Activated naive CD8-positive, alpha-beta T cell treated with anti-CD3 and anti-CD28 coated beads, Interleukin-2, amount 50 U/mL, for 24 hours (primary cell): ENCODE measurements at places on chromosomes 3 and 15.

- no peak for DNase-seq
Observed at GRCh38 chr3:22392859-22393258, 641.8 kb upstream of the ZNF385D start.

- no peak for DNase-seq
Observed at GRCh38 chr3:170057550-170057949, 19.8 kb downstream of the GPR160 start.

DNA sequence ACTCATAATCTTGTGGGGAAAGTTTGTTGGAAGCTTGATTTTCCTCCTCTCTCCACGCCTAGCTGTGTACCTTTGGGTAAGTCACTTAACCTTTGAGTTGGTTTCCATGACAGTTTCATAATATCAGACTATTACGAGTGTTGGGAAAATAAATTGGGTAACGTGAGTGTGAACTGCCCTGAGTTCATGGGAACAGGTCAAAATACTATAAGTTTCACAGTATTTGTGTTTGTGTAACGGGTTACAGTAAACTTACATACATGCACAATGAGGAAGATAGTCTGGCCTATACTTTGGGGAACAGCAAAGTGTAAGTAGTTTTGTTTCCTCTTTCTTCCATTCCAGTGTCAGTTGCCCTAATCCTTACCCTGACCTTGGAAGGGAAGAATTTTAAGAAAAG is 509.9 kb downstream of the MECOM start:
- DNase-seq = no peak

DNA sequence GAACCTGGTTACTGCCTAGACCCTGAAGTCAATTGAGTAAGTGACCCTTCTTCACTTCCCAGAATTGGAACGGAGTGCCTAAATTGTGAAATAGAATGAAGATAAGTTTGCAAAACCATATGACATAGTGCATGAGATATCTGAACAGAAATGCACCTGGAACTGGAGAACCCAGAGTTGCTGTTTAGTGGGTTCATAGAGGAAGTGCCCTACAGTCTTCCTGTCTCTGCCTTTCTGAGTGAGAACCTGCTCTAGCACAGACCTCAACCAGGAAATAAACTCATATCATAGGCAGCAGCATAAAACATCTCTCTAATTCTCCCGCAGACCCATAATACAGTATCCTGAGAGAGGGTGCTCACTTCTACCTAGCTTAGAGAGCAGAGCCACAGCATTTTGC is 82.9 kb downstream of the EOMES start:
- DNase-seq = no peak

DNA sequence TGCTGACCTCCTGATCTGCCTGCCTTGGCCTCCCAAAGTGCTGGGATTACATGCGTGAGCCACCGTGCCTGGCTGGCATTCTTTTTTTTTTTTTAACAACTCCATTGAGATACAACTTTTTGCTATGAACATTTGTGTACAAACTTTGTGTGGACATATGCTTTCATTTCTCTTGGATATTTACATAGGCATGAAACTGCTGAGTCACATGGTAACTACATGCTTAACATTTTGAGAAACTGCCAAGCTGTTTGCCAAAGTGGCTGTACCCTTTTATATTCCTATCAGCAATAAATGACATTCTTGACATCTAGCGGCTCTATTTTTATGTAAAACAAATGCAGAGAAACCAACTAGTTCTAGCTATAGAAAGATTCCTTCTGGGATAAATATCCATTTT is 8.7 kb upstream of the YEATS2 start:
- DNase-seq = no peak

GRCh38 chr3:146306656-146307455 is 56.0 kb upstream of the PLSCR4 start:
- no peak for DNase-seq

GRCh38 chr3:100613721-100614390 is 4.5 kb downstream of the ADGRG7 start:
- DNase-seq = no peak

DNA sequence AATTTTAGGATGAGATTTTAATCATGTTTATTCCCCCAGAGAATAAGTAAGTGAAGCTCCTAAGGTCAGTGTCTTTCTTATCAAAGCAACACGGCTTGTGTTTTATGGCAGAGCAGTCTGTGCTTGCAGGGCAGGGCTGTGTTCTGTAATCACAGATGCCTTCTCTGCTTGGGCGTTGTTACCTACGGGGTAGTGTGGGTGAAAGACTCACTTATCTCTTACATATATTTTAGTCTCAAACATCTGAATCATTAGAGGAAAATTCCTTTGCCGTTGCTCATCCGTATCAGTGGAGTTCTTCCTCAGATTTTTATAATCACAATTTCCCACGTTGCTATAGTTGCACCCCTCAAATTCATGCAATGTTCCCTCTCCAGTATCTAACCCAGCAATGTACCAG is 271.7 kb upstream of the MEIS2 start:
- DNase-seq = no peak

DNA sequence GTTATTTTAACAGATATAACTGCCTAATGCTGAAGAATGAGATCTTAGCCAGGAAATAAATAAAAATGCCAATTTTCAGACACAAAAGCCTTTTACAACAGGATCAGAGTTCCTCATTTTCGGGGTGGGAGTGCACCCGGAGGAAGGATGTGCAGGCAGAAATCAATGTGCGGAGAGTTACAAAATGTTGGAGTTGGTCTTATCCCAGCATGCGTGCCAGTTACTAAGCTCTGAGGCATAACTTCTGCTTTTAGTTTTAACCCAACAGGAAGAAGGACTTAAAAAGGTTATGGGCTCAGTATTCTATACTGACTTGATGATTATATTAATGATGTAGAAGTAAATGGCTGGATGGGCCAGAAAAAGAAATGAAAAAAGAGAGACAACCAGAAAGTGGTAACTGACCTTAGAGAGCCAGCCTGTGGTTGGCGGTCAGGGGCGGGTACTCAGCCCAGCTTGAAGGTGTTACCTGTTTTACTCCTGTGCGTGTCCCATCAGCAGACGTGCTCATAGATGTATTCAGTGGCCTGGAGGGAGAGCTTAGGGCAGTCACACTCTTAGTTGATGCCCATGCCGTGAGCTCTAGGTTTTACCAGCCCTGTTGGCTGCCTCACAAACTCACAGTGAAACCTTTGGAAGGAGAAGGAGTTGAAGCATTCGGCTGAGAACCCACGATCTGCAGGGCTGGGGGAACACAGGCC is 164.7 kb downstream of the SV2B start:
- DNase-seq = no peak

- no peak for DNase-seq
Observed at GRCh38 chr3:105809208-105809888, 59.5 kb downstream of the CBLB start.

GRCh38 chr3:145817870-145818483 is 343.0 kb downstream of the PLOD2 start:
- DNase-seq = no peak

DNA sequence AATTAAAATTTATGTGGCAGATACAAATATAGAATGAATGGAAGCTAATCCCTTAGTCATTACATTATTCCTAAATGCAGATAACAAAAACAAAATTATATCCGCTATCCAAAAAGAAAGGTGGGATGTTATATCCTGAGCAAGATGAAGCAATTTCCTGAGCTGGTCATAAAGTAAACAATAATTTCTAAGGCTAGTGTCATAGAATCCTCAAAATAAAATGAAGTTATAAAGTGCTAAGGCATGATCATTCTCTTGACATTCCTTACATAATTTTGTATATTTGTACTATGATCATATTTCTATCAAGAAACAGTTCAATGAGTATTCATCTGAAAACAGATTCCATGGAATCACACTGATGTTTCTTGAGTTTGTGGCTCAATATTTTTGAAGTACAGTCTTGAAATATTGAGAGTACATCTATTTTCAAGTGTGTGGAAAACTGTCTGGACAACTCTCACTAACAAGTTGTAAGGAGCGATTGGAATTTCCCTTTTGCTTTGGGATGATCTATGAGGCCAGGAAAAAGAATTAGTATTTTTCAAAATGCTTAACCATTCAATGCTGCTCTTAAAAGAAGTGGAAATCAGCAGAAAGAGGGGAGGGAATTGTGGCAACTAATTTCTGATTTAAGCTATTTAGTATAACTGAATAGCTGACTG is 92.4 kb downstream of the ABI3BP start:
- no peak for DNase-seq

- DNase-seq = no peak
Observed at GRCh38 chr3:39118079-39118478, 10.6 kb downstream of the TTC21A start.

GRCh38 chr3:127131424-127132170 is 61.3 kb upstream of the PRR23E start:
- DNase-seq = no peak

DNA sequence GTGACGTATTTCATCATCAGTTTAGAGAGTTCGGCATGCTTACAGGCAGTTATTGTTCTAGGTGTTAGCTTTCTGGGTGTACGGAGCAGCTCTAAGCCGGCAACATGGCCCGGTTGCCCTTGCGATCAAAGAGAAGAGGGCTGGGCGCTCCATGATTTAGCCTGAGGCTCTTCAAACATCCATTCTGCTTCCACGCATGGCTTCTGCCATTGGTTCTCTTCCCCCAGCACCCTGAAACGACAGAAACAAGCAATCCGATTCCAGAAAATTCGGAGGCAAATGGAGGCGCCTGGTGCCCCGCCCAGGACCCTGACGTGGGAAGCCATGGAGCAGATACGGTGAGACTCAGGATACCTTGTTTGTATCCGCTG is 574 bp downstream of the NGRN start:
- peak; percentile 59 for DNase-seq
